Calu3 (cell line): ENCODE measurements at places on chromosomes 12 and 14. TPM values are rescaled to one million over a fixed set of nuclear protein-coding genes. Genes with fewer than 3 reads are reported as not detected.

DNA sequence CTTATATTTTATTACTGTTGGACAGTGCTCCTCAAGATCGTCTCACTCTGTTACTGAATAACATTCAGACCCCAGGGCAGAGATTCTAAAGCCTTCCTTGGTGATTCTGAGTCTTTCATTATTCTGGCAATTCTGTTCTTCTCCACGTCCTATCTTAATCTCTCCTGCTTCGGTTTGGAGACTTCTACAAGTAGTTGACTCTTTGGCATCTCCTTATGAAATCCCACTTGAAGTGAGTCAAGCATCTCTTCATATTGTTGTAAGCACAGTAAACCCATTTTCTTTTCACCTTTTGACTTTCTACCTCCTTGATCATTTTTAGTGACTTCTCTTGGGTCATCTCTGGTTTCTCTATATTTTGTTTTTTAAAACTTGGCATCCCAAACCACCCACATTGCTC is 132.8 kb downstream of the SAMD4A start:
- DNase-seq = no peak

DNA sequence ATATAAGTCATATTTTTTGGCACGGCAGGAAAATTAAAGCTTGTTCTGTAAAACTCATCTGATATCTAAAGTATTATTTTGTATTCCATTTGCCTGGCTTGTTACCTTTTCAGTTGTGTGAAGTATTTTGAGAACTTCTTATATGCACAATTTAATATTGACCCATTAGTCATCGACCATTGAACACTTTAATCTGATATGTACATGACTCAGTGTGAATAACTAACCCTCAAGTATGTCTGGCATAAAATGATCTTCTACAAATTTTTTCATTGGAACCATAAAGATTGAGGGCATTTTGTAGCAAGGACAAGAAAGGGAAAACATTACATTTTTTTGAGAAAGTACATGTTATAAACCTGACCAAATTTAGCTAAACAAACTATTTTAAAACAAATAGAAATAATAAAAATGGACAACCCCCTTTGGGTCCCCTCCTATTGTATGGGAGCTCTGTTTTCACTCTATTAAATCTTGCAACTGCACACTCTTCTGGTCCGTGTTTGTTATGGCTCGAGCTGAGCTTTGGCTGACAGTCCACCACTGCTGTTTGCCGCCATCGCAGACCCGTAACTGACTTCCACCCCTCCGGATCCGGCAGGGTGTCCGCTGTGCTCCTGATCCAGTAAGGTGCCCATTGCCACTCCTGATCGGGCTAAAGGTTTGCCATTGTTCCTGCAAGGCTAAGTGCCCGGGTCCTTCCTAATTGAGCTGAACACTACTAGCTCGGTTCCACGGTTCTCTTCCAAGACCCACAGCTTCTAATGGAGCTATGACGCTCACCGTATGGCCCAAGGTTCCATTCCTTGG is 118.8 kb downstream of the SLC6A15 start:
- no peak for DNase-seq

DNA sequence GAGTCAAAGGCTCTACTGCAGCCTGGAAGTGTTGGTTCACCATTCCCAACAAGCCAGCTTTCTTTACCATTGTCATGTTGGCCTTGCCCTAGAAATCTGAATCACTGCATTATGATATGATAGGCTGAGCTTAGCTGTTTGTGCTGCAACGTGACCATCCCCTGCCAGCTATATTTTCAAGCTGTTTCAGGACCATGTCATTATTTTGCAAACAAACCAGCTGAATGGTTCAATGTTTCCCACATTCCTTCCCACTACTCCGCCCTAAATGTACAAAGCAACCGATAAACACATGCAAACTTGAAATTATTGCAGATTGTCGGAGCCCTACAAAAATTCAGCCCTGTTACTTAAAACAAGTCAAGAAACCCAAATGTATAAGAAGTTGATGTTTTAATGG is 136.1 kb downstream of the KICS2 start:
- no peak for DNase-seq

DNA sequence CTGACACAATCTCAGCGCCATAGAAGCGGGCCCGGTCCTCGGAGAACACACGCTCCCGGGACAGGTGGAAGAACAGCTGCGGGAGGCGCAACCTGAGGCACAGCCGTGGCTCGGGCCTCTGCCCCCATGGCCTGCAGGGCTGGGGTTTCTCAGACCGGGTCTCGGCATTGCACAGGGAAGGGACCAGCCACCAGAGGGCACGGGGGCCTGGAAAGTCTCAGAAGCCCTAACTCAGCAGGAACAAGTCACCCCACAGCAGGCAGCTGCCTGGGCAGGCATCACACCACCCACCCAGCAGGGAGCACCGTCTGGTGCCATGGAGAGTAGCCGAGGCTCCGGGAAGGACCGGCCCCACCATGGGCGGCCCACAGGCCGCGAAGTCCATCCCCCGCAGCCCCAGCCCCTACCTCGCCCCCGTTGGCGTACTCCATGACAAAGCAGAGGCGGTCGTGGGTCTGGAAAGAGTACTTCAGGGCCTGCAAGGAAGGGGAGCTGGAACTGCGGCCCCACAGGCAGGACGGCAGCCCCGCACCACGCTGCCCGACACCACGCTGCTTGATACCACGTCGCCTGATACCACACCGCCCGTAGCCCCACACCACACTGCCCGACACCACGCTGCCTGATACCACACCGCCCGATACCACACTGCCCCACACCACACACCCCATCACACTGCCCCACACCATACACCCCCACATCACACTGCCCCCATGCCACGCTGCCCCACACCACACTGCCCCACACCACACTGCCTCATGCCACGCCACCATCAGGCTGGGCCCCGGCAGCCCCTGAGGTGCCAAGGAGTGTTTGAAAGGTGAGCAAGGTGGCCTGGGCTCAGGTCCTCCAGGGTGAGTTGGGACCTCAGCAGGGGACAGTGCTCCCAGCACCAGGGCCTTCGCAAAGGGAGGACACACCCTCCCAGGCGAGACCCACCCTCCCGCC is 20.8 kb downstream of the SIVA1 start:
- DNase-seq = no peak

DNA sequence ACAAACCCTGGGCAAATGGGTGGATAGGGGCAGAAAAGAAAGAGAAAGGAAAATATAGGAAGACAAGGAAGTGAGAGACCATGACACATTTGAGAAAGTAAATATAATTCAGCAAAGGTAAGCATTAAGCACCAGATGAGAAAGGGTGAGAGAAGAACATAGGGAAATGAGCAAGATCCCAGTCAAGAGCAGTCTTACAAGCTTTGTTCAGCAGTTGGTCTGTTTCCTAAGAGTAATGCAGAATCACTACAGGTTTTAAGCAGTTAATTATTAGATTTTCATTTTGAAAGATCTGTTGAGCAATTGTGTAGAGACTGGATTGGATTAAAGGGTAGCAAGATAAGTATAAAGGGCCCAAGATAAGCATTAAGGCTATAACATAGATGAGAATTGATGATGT is 146.3 kb downstream of the PLCZ1 start:
- no peak for DNase-seq

The YAF2 gene
- total RNA-seq = 18.0 and 18.9 TPM in 2 replicates

DNA sequence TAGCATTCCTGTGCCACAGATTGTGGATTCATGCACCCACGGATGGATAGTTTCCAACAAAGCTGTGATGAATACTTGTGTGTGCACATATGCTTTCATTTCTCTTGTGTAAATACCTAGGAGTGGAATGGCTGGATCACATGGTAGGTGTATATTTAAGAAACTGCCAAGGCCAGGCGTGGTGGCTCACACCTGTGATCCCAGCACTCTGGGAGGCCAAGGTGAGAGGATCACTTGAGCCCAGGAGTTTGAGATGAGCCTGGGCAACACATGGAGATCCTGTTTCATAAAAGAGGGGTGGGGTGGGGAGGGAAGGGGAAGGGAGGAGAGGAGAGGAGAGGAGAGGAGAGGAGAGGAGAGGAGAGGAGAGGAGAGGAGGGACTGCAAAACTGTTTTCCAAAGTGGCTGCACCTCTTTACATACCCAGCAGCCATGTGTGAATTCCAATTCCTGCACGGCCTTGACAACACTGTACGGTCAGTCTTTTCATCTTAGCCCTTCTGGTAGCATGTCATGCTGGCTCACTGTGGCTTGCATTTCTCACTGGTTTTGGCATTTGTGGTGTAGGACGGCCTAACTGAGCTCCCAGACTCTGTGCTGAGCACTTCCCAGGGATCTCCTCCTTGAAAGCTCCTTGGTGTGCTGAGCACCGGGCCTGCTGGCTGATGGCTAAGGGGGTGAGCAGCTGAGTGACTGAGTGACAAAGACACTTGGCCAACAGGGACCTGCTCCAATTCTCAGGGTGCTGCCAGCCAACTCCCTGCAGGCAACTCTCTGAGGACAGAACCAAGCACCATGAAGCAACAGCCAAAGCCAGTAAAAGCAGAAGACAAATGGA is 27.9 kb downstream of the SYNE3 start:
- no peak for DNase-seq

GRCh38 chr14:67987606-67988005 is 168.0 kb downstream of the RAD51B start:
- no peak for DNase-seq

DNA sequence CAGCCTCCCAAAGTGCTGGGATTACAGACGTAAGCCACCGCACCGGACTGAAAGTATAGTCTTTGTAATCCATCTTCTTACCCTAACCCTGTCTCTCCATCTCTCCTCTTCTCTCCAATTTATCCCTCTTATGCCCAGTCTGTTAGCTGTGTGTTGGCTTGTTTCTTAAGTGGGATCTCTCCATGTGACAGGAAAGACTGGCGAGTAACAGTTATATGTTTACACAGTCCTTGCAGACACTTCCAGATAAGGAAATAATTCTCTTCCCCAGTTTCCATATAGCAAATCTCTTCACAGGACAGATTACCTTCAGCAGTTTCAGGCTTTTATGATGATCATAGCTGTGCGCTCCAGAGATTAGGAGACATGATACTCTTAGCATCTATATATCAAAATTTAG is 16.0 kb upstream of the DIP2B start:
- no peak for DNase-seq

The DCN gene
- total RNA-seq = not detected in 2 replicates

DNA sequence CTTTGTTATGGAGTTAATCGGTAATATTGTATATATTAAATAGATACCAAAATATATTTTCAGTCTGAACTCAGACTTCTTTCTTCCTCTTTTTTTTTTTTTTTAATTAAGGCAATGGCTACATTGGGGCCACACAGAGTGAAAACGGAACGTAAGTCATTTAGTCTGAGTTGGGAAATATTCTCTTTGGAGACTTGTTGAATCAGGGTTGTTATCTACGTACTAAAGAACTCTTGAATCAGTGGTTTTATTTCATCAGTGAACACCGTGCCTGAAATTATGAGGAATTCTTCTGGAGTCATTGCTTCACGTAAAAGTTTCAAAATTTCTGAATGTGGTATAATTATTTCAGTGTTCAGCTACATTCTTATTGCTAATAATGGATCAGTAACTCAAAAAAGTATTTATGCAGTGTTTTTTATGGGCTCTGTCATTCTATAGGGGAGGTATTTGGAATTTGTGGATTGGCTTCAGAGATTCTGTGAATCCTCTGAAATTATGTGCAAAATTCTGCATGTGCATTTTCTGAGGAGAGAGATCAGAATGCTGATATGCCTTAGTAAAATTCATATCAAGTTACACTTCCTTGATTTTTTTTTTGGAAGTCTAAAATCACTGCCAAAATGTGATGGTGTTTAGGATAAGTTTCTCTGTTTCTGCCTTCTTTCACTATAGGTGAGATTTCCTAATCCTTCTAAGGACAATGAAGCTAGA is 39.6 kb downstream of the BRMS1L start:
- DNase-seq = no peak

The RTL1 gene
- total RNA-seq = 0.12 and 0.24 TPM in 2 replicates

DNA sequence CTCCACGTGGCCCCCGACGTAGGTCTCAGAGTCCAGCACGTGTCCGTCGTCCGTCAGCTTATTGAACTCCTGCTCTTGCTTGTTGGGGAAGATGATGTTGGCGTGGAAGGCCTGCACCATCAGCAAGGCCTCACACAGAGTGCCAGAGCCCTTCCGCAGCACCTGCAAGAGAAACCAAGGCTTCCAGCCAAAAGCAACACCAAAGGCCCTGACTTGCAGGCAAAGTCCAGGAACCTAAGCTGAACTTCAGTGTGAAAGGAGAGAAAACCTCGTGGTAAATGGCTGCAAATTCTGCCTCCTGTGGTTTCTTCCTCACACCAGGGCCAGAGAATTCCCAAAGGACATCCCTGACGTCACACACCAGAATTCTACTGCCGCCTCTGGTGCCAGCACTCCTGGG is 14.5 kb downstream of the POLE start:
- DNase-seq = no peak

- DNase-seq = no peak
Measured at GRCh38 chr12:15244341-15244740, 23.1 kb upstream of the RERG start.

DNA sequence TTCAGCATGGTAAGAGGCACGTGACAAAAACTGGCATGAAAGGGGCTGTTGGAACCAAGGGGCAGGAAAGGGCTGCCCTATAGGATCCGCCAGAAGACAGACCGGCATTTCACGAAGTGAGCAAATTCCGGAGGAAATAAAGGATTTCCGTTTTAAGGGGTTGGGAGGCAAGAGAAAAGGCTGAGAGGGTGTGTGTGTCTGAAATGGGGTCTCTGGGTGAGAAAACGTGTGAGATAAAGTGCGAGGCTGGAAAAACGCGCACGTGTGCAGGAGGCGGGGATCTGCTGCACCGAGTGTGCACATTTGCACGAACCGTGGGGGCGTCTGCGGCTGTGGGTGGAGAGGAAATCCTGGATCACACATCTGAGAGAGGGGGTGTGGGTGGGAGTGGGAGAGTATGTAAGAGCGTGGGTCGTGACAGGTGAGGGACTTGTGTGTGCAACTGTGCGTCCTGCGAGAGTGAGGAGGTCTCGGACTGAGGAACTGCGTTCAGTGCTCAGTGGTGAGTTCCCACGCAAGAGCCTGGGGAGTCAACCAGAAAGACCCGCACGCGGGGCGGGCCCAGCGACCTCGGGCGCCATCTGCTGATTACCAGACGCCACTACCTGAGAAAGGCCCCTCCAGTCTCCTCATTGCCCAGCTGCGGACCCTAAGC is 37.0 kb upstream of the P2RX7 start:
- DNase-seq = peak; percentile 85

GRCh38 chr12:2645460-2645859 is 149.3 kb upstream of the FKBP4 start:
- no peak for DNase-seq

DNA sequence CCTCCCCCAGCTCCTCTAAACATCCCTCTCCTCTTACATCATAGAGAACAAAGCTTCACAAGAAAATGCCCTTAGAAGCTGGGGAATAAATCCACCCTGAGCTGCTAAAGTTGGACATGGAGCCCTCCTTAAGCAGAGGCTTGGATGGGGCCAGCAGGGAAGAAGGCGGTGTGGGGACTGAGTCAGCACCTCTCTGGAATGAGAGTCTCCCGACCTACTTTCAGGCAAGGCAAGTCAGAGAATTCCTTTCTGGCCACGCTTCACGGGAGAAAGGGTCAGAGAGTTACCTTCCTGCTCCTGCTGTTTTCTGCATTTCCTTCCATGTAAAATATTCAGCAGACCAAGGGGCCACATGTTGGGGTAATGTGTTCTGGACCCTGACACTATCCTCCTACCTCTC is 113.3 kb upstream of the PRB2 start:
- DNase-seq = no peak
